NCI-H82 (cell line): ENCODE measurements at places on chromosomes 7 and 10.

GRCh38 chr10:5887029-5887428, 2.7 kb downstream of the ANKRD16 start:
- no peak for DNase-seq

DNA sequence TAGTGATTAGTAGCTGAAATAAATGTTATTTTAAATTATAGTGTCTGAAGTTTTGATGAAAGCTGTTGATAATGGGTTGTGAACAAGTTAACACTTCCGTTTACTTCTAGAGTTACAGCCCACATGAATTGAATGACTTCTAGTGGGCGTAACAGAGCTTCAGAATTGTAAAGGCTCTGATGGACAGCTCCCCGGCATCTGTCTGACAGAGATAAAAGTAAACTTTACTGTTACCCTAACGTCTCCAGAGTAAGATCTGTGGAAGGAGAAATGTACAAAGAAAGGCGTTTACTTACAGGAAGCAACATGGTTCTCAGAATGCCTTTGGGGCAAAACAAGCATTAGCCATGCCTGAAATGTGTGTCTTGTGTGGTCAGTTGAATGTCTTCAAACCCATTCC, 124.4 kb downstream of the ADARB2 start:
- no peak for DNase-seq

DNA sequence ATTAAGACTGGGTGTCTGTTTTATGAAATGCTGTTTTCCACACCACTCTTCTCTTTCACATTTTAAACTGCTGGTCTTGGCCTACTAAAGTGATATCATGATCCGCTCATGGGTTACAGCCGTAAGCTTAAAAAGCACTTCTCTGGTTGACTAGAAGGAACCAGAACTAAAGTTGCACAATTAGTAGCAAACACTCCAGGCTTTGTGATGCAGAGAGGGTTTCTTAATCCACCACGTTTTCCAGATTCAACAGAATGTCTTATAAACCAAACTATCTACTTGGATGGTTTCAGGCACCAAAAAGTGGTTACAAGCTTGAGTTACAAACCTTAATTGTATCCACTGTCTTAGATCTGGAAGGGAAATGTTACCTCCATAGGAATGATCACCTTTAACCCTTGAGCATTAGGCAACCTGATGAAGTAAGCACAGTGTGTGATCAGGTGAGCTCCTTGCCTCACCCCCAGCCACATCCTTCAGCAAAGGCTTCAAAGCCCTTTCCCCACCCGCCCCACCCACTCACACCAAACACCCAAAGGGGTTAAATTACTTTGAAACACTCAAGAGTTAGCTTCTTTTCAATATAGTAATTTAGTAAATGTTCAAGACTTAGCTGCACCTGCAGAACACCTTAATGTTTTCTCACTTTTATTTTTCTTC, 3.5 kb downstream of the ELMO1 start:
- DNase-seq = no peak

GRCh38 chr10:6212806-6213205, 10.1 kb downstream of the PFKFB3 start:
- DNase-seq = no peak

DNA sequence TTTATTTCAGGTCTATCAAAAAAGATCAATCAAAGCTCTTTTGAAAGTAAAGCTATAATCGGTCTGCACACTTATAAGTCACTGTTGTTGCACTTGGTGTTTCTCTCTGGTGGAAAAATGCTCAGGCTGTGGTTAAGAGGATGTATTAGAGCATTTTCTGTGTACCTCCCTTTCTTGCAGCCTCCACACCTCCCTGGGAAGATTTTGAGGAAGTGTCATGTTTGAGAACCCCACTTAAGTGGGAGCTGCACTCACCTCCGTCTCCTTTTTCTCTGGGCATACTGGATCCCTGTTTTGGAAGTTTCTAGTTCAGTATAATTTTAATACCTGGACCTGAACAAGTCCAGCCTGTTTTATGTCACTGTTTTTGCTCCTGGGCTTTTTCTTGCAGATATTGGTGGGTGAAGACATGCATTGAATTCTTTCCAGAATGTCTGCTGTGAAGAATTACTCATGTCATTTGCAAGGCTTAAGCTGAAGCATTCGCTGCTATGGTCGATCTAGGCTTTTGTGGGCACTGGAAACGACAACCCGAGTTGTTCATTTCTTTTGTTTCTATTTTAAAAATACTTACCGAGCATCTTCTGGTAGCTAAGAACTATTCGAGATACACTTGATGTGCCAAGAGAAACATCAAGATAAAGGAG, 36.6 kb downstream of the TCF7L2 start:
- peak; percentile 39 for DNase-seq

DNA sequence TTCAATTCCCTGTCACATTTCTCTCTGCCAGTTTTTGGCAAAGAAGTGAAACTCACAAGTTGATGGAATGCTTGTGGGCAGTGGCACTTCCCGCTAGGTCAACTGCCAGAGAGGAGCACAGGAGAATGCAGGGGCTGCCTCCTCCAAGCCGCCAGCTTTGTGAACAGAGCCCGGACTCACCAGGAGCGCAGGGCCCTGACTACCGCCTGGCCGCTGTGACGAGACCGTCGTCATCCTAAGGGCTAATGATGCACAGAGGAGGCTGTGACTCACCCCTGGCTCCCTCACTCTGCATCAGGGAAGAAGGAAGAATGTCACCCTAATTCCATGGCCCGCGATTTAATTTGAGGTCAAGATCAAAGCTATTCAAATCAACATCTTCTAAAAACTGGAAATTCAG, 123.9 kb downstream of the TAX1BP1 start:
- no peak for DNase-seq
